Anterior cingulate cortex (tissue), 58 donors: ENCODE measurements at places on chromosomes 5 and 9.

DNA sequence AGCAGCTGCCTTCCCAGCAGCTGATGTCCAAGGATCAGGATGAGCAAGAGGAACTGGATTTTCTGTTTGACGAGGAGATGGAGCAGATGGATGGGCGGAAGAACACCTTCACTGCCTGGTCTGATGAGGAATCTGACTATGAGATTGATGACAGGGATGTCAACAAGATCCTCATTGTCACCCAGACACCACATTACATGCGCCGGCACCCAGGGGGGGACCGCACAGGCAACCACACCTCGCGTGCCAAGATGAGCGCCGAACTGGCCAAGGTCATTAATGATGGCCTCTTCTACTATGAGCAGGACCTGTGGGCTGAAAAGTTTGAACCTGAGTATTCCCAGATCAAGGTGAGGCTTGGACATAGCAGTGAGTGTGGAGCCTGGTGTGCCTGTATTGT, 46.9 kb downstream of the LARP1 start:
- DNase-seq: no peak

DNA sequence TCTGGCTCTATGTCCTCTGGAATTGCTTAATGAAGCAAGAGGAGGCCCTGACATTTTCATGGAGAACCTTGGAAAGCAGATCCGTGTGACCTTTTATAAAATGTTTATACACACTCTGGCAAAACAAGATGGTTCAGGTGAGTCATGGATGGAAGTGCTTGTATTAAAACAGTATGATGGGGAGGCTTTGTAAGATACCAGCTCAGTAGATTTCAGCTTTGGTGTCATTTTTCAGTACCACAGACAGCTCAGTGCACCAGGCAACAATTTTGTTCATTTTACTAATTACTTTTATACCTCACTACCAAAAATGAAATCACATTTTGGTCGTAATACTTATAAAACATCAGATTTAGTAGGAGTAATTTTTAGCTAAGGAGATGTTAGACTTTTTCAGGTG, 5.2 kb downstream of the KCNN2 start:
- no peak for DNase-seq

DNA sequence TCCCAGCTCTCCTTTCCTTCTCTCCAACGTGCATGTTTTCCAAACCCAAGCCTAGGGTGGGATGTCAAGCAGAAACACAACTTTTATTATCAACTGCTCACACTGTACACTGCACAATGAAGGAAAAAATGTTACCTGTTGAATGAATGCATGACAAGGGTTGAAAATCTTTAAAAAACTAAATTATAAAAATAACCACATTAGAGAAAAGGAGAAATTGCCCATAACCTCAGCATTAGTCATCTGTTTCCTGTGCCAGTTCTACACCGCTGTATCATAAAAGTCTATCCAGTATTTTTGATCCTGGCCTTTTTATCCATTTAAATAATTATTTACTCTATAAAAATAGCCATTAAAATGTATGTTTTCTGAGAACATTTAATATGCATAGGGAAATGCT, 101.1 kb downstream of the APBA1 start:
- no peak for DNase-seq

- no peak for DNase-seq
Observed at GRCh38 chr5:142717582-142718215, 31.8 kb upstream of the FGF1 start.

GRCh38 chr5:133450286-133450685, 162.1 kb downstream of the FSTL4 start:
- DNase-seq: no peak

GRCh38 chr9:72600671-72601070, 79.3 kb downstream of the TMC1 start:
- no peak for DNase-seq

GRCh38 chr5:169125571-169125970, 175.4 kb downstream of the SLIT3 start:
- no peak for DNase-seq

- DNase-seq: no peak
Observed at GRCh38 chr5:23450187-23450586, 57.2 kb upstream of the PRDM9 start.

GRCh38 chr5:127602896-127603844, 45.7 kb upstream of the CTXN3 start:
- no peak for DNase-seq

- peak; percentile 46 for DNase-seq
Observed at GRCh38 chr5:83473346-83474160, 2.0 kb downstream of the VCAN start.

DNA sequence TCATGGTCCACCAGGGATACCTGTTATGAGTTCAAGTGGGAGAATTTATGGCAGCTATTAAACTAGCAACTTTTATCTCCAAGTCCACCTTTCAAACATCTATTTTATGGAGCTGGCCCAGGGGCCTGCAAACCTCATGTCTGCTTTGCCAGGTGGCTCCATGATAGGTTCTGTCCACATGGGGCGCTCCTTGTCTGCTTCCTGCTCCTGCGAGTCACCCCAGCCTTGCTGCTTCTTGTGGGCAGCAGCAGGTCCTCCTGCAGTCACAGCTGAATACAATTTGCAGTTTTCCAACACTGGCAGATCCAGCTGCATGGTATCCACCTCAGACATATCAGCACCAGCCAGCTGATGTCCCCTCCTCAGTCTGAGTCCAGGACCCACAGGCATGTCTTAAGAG, 39.6 kb upstream of the FRRS1L start:
- no peak for DNase-seq

- DNase-seq: no peak
Observed at GRCh38 chr5:141669520-141669919, 12.5 kb downstream of the ARAP3 start.

DNA sequence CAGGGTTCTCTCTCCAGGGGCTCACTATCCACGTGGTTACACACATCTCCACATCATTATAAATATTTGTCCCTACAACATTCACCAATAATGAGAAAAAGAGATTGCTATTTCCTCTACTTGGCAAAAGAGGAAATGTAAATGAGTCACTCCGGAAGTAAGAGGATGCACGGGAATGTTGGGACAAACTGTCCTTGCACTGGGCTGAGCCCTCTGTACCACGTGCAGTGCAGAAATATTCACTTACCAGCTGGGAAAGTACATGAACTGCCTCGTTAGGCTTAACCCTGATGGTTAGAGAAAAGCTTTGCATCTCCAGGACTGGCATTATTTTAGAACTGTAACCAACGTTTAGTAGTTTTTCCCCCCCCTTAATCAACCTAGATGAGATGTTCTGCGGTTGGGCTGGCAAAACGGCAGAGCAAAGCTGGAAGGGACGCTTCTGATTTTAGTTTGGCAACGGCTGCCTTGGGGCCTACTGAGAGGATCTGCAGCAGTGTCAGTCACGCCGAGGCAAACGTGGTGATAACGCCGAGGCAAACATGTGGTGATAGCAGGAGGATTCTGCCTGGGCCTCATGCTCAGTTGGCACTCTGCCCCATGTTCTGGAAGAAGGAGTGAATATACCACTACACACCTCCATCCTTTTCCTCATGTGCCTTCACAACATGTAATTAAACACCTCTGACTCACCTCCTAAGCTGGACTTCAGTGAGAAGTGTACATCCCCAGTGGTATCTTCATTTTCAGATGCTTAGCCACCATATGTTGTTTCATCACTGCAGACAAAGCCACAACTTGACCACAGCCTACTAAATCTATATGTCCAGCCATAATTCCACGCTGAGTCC, 661.4 kb upstream of the KLF4 start:
- DNase-seq: no peak

GRCh38 chr5:56522960-56523359, 289.8 kb upstream of the ANKRD55 start:
- DNase-seq: no peak

DNA sequence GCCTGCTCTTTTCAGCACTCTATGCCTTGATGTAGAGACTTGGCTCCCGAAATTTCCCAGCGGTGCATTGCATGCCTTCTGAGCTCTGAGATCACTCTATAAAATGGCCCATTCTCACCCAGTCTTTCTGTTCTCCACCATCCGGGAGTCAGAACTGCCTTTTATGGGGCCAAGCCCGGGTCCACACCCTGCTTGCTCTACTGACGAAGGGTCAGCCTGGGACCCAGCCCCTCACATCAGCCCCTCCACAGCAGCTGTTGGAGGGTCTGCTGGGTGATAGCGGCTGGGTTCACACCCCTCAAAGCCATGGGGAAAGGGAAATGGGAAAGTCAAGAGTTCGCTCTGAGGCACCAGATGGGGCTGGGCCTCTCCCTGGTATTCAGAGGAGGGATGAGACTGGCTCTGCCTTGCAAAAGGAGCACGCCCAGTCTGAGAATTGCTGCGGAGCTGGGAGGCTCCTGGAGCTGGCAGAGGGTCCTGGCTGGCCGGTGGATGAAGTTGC, 66.0 kb upstream of the ORM1 start:
- DNase-seq: no peak

- peak; percentile 57 for DNase-seq
Observed at GRCh38 chr9:32551276-32552051, 663 bp upstream of the SMIM27 start.

DNA sequence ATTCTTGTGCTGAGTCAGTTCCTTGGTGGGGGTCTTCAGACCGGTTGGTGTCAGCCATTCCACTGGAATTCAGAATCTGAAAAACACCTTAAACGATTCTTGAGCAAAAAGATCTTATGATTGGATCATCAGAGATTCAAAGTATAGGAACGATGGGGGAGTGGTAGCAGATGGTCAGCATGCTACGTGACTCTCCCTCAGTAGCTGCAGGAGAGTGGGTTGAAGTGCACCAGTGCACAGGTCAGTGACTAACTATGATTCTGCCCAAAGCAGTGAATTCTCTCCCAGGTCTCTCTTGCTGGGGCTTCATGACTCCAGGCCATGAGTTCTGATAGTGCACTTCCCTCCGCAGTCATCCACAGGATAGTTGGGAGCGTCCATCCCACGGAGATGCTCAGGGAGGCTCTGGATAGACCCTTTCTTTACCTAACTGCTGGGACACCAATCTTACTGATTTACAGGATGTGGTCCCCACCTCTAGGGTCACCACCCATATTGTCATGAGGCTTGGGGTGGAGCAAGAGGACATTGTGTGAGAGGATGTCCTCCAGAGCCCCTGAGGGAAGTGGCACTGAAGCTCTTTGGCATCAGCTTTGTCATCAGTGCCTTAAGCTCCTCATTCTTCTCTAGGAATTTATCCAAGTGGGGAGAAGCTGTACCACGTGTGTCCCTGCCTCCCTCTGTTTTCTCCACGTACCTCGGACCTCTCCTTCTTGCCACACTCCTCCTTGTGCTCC, 62.0 kb downstream of the RASGRF2 start:
- no peak for DNase-seq

DNA sequence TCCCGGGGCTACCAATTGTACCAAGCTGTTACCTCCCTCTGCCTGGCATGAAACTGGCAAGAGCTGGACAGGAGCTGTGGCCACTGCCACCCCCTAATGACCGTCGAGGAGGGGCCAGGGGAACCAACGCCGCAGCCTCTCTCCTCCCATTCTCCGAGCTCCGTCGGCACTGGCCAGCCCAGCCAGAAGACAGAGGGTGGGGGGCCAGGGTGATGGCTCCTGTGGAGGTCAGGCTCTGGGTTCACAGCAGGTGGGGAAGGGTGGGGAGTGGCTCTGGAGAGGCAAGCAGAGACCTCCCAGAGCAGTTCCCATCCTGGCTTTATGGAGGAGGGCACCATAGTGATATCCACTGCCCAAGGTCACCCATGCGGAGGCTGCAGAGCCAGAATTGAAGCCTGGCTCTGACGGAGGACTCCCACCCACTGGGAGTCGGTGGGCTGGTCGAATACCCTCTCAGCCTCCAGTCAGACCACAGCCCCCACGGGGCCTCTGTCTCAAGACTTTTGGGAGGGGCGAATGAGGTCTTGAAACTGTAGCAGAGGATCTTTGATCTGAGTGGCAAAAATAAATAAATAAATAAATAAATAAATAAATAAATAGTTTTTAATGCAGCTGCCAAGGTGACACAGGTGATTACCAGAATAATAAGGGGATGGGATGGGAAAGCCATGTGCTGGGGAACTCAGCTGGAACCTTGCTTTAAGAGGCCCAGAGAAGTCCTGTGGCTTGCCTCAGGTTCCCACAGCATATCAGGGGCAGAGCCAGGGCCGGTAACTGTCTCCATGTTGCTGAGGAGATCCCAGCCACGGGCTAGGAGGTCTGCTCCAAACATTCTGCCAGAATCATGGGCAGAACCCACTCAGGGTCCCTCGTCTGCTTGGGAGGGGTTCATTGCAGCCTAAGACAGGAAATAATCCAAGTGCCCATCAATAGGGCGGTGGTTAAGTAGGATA, 42.5 kb upstream of the NEURL1B start:
- no peak for DNase-seq

DNA sequence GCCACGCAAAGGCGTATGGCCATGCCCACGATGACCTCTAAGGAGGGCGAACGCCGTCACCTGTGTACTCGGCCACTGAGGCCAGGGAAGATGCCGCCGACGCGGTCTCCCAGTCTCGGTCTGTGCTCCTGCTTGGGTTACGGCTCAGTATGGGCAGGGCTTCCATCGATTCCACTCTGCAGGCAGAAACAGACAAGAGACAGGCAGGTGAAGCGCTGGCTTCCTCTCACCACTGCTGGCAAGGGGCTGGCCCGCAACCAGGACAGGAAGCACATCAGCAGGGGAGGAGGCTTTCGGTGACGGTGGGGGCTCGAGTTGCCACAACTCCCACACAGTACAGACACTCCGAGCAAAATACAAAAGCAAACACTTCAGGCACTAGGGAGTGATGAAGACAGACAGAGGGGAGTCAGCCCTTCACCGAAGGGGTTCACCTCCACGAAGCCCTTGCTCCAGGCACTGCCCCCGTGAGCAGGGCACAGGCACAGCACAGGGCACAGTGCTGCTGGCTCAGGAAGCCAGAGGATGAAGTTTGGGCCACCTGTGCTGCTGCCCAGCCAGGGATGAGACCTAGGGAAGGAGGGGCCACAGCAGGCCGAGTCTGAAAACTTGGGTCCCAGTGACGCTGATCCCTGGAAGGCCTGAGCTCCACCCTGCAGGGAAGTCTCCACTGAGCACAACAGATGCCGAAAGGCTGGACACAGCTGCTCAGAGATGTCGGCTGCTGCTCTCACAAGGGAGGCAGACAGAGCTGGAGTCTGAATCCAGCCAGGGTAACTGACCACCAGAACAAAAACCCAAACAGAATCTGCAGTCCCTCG, 91.3 kb downstream of the CAMSAP1 start:
- no peak for DNase-seq
